8988T (cell line): ENCODE measurements at places on chromosomes 4 and X.

DNA sequence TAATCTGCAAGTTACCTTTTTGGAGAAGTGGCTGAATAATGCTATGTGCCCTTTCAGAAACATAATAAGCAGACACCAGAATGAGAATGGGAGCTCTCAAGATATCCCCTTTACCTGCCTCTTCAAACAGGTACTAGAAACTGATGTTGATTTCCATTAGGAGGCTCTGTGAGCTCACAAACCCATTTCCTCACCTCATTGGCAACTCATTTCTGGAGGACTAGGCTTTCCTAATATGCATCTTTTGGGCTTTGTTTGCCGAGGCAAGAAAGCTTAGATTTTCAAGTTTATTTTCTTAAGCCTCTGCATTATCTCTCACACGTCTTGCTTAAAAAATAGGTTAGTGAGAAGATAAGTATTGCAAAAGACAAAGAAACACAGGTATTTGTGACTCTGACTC is 313.1 kb upstream of the IRS4 start:
- no peak for DNase-seq

- DNase-seq, result no peak
Observed at GRCh38 chr4:84035568-84035967, 463.5 kb downstream of the NKX6-1 start.

GRCh38 chrX:41716222-41716621 is 7.8 kb upstream of the GPR82 start:
- no peak for DNase-seq

DNA sequence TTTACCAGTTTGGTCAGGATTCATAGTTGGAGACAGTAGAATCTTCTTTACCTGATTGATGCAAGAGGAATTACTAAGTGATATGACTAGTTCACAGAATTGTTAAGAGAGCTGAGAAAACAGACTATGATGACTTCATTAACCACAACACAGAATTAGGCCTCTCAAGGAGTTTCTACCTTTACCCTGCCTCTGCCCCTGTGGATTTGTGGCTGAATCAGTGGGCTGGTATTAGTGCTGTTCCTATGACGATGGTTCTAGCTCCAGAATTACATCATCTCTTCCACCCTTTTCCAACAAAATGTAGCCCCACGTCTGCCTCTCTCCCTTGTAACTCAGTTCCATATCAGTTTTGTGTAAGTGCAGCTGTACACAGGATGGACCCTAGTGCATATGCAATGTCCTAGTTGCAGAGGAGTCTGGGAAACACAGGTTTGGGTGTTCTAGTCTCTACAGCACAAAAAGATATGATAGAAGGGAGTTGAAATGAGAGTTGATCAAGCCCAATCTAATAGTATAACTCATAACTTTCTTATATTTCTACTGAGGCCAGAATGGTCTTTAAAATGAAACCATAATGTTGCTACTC is 99.3 kb downstream of the ANXA5 start:
- no peak for DNase-seq

DNA sequence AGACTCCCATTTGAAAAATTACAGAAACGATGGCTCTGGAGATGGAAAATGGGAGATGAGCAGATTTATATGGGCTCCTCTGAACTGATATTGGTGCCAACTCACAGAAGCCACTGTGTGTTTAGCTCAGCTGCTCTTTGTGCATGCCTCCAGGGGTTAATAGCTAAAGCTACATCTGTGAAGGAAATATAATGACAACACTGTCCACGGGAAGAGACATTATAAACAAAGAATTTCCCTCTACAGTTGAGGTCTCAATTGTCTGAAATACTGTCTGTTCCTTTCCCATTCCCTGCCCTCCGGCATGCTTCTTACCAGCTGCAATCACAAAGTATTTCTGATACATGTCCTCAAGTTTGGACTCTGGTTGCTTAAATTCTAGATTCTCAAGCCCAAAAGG is 40.4 kb downstream of the PPA2 start:
- no peak for DNase-seq

- DNase-seq, result no peak
Observed at GRCh38 chr4:96355414-96355813, 515.5 kb downstream of the PDHA2 start.
